Activated T-cell treated with anti-CD3 and anti-CD28 coated beads, Interleukin-2, amount 50 U/mL, for 72 hours (primary cell): ENCODE measurements at places on chromosomes 1 and 21.

DNA sequence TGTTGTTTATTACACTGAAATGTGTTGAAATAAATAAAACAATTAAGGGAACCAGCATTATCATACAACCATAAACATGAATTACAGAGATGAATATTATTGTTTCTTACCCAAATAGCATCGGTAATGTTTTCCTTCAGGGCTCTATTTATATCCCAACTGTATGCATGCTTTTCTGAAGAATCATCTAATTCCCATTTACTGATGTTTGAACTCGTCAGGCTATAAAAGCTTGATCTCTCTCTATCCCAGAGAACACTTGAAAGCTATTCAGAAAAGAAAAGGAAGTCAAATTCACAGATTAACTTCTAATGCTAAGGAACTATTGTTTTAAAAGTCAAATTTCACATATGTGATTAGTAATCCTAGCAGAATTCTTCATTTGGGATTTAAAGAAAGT lies 12.4 kb downstream of the NUP133 start:
- DNase-seq, result no peak

DNA sequence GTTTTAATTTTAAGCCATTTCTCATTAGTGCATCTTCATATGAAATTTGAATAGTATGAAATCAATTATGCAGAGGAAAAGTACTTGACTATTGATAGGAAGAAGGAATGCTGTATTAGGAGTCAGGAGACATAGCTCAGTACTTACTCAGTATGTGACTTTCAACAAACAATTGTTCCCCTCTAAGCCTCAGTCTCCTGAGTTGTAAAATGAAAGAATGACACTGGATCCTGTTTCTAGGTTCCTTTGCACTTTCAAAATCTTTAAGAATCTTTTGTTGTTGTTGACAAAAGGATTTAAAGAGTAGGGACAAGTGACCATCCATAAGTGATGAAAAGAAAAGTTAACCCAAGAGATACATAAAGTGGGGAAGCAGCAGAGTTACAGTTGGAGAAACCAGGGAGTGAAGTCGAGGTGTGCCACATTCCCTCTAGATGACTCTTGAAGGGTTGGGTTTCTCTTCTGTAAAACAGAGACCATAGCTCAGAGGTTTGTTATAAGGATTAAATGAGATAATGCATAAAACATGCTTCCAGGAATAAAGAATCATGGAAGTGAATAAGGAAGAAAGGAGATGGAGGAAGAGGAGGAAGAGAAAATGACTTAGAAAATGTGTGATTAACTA lies 105.7 kb upstream of the KCNJ15 start:
- DNase-seq, result no peak

DNA sequence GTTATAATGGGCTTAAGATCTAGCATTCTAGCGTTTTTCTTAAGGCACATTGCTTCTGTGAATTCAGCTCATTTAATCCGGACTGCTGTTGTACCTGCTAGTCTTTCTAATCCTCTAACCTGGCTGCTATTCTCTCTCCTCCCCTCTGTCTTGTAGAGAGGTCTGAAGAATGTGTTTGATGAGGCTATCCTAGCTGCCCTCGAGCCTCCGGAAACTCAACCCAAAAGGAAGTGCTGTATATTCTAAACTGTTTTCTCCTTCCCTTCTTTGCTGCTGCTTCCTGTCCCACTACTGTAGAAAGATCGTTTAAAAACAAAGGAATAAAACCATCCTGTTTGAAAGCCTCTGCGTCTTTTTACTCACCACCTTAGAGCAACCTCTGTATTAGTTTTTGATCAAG lies 37.3 kb downstream of the CDC42 start:
- DNase-seq, result no peak

- no peak for DNase-seq
Measured at GRCh38 chr1:38194472-38194871, 147.9 kb upstream of the POU3F1 start.

DNA sequence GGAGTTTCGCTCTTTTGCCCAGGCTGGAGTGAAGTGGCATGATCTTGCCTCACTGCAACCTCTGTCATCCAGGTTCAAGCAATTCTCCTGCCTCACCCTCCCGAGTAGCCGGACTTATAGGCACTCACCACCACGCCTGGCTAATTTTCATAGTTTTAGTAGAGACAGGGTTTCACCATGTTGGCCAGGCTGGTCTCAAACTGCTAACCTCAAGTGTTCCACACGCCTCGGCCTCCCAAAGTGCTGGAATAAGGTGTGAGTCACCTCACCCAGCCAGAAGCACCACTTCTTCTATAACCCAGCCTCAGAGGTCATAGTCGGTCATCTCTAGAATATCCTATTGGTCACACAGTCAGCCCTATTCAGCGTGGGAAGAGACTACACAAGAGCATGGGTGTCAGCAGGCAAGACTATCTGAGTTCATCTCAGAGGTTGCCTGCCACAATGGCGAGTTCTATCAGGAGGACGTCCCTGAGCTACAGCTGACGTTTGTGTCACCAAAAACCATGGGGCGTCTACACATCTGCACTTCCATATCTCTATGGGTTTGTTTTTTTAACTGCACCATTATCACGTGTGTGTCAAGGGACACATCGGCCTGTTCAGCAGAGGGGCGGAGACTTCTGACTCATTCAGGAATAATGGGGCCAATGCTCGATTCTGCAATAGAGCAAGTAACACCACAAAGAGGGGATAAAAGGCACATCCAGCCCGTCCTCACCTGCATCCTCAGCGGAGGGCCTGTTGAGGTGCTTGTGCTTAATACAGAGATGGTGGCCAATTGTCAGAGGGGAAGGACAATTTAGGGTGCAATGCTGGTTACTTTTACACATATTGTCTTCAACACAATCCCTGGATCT lies 256.3 kb upstream of the IRF2BP2 start:
- peak; percentile 23 for DNase-seq

DNA sequence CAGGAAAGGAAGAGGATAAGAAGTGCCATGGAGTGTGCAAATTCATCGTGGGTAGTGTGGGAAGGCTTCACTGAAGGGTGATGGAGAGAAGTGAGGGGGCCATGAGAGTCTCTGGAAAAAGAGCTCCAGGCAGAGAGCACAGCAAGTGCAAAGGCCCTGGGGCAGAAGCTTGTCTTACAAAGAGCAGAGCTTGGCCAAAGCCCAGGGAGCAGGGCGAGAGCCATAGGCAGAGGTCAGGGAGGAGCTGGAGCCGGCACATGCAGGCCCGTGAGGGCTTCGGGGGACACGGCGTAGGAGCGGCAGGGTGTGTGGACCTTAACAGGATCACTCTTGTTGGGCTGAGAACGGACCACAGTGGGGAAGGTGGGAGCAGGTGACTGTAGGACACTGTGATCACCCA lies 83.7 kb upstream of the EDN2 start:
- DNase-seq, result no peak

DNA sequence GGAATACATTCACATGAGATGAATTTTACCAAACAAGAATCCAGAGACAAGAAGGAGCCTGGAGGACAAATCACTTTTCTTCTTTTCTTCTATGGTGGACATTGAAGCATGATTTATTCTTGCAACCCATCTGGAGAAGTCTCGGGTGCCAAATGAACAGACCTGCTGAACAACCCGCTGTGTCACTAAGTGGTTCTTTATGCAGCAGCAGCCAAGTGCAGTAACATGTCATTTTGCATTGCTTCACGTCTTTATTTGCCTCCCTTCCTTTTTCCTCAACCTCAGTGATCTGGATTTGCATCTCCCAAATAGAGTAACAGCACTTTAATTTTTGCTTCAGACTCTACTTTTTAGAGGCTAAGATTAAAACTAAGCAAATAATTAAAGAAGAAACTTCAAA lies 50.0 kb upstream of the TENT5C start:
- DNase-seq, result no peak

DNA sequence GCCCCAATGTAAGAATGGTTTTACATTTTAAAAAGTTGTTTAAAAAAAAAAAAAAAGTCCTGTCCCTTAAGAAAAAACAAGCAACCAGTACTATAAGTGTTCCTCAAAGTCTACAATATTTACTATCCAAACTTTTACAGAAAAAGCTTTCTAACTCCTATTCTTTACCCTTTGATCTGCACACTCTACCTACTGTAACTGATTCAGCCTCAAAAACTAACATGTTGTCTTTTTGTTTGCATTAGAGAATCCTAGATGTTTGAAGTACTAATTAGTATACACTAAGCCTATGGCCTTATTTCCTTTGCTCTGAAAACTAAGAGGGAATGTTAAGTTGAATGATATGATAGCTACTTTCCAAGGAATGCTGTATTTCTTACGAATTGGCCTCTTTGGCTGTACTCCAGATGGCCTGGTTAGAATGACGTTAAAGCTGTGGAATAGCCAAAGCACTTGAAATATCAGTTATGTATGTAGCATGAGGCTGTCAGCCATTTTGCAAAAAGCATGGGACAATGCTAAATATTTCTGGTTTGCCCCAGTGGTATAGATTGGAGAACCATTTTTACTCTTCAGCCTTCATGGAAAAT lies 234.8 kb downstream of the GPR52 start:
- no peak for DNase-seq

- no peak for DNase-seq
Measured at GRCh38 chr1:5690291-5690690, 301.9 kb downstream of the NPHP4 start.

- DNase-seq, result no peak
Measured at GRCh38 chr1:163922743-163923201, 601.0 kb downstream of the NUF2 start.

- DNase-seq, result peak; percentile 63
Measured at GRCh38 chr1:89464008-89464407, 60.6 kb upstream of the LRRC8B start.

GRCh38 chr21:45588871-45589491 lies 46.7 kb upstream of the SLC19A1 start:
- no peak for DNase-seq

- DNase-seq, result no peak
Measured at GRCh38 chr1:151142411-151143056, 3.9 kb downstream of the SEMA6C start.

GRCh38 chr1:176670853-176671252 lies 207.9 kb downstream of the PAPPA2 start:
- no peak for DNase-seq

- DNase-seq, result no peak
Measured at GRCh38 chr1:110384581-110385321, 6.1 kb downstream of the SLC16A4 start.

DNA sequence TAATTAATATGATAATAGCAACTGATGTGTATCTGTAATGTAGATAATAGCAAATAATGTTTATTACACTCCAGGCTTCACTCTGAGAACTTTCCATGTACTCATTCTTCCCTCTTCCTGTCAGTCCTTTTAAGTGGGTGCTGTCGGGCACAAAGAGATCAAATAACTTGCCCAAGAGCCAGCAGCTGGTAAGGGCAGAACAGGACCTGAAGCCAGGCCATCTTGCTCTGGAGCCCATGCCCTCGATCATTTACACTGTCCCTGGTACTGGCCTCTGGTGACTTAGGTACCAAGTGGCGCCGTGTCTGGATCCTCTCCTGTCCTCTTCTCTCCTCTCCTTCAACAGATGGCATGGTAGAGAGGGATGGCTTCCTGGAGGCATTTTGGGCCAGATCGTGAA lies 97.2 kb downstream of the VPS13D start:
- no peak for DNase-seq
